ENCODE measurements at places on chromosomes 1 and 21.
A peak's percentile ranks its signal among the peaks of the same experiment; 100 is the strongest.

DNA sequence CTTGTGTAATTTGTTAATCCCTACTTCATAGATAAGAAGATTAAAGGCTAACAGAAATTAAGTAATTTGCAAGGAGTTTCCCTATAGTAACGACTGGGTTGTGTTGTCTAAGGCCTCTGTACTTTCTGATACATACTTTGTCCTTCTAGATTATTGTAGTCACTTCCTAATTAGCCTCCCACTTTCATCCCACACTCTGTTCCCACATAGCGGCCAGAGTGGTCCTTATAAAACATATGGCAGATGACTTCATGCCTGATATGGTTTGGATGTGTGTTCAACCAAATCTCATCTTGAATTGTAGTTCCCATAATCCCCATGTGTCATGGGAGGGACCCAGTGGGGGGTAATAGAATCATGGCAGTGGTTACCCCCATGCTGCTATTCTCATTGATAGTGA lies 120.5 kb upstream of the DAB1 start:
- DNase-seq: no peak

GRCh38 chr1:18890706-18891425 lies 11.5 kb downstream of the ALDH4A1 start:
- no peak for DNase-seq

DNA sequence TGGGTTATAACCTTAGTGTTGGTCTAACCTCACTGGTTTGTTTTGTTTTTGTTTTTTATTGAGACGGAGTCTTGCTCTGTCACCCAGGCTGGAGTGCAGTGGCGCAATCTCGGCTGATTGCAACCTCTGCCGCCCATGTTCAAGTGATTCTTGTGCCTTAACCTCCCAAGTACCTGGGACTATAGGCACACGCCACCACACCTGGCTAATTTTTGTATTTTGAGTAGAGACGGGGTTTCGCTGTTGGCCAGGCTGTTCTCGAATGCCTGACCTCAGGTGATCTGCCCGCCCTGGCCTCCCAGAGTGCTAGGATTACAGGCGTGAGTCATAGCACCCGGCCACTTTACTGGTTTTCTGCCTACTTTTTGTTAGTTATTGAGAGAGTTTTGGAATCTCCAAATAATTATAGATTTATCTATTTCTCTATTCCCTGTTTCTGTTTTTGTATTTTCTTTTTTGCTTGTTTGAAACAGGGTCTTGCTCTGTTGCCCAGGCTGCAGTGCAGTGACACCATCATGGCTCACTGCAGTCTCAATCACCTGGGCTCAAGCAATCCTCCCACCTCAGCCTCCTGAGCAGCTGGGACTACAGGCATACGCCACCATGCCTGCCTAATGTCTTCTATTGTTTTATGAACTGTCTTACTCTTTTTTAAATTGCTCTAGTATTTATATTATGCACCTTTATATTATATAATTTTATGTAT lies 21.4 kb downstream of the SMG7 start:
- no peak for DNase-seq

DNA sequence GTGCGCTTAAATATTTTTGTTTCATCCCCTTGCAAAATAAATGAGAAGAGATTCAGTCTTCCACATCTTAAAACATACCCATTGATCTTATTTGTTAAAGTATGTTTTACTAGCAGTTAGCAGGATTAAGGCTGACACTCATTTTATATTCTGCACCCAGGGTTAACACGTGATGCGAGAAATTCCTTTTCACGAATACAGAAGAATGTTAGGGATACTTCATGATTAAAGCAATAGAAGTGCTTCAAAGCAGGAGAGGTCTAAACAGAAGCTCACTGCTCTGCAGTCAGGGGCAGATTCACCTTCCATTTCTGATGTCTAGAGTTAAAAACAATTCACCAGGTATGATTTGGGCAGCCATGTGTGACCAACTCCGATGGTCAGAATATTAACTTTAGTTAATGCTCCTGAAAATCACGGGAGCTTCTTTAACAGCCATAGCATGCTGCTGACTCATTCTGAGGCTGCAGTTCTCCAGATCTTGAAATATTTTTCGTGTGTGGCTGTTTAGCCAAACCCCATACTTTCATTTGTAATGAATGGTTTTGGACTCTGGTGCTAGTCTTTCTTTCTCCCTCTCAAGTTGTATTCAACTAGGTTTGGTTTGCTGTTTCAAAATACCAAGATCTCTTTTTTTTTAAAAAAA lies 19.7 kb downstream of the BCAR3 start:
- DNase-seq: peak; percentile 38

DNA sequence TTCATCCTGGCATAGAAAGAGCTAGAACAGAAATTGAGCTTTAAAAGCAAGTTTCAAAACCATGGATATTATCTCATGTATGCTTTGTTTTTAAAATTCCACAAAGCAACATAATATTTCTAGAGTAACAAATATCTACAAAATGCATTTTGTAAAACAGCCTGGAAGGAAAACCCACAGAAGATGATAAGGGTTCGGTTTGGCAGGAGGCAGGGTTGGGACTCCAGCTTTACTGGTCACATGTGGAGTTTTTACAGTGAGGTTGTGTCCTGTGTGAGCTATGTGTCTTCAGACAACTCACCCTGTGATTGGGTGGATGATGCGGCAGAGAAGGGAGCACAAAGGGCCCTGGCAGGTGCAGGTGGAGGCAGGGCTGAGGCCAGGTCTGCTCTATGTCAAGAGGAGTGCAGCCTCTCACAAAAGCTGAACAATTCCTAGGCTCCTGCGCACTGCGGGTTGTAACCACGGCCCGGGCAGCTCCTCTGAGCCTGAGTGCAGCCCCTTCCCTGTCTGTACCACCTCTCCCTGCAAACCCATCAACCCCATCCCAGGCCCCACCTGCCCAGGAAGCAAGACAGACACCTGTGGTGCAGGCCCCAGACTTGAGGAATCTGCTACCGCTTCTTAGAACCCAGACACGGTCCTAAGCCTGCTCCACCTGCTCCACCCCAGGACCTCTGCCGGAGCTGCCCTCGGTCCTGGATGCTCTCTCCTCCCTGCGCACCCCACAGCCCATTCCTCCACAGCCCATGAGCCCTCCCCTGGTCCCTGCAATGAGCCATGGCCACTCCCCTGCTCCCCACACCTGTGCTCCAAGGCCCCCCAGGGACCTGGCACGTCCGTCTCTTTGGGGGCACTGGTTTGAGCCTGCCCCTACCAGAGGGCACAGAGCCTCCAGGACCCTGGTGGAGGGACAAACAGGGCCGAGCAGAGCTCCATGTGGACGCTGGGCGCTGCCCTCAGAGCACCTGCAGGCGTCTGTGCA lies 2.8 kb upstream of the COL18A1 start:
- no peak for DNase-seq

DNA sequence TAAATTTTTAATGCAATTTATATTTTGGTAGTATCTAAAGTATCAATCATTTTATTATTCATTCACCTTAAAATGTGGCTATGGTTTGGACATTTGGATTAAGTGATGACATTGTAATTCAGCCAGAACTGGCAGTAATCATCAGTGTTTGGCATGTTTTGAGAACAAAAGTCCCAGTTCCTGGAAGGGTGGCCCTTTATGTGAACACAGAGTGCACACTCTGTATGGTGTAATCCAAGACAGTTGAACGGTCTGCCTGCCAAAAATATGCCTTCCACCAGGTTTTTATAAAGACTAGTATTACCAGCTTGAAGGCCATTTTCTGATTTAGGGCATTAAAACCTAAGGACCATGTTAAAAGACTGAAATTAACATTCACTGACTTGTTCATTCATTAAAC lies 448.7 kb downstream of the LTN1 start:
- no peak for DNase-seq

GRCh38 chr1:25118546-25118945 lies 113.8 kb downstream of the SYF2 start:
- no peak for DNase-seq

DNA sequence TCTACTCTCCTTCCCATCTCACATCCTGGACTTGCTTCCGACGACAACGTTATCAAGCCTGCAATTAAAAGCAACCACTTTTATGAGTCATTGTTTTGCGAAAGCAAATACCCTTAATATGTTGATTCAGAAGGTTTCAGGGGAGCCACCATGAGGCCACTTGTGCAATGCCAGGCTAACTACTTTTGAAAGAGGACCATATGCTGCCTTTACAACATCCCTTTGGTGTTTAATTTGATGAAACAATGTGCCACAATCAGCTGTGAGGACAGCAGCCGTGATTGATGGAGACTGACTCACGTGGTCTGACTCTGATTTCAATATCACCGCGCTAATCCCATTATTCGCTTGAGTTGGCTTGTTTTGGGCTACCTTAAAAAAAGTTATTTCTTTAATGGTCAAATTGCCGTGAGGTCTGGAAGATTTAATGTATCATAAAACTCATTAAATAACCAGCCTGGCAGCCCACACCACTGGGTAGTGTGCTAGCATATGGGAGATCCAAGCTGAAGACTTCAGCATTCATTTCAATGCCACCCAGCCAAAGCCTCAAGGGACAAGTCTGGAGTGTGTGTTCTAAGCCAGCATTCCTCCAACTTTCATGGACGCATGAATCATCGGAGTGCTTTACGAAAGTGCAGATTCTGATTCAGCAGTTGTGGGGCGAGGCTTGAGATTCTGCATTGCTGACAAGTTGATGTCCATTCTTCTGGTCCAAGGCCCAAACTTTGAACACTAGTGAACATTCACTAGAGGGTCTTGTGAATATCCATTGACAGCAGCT lies 73.3 kb upstream of the PAXBP1 start:
- DNase-seq: no peak

DNA sequence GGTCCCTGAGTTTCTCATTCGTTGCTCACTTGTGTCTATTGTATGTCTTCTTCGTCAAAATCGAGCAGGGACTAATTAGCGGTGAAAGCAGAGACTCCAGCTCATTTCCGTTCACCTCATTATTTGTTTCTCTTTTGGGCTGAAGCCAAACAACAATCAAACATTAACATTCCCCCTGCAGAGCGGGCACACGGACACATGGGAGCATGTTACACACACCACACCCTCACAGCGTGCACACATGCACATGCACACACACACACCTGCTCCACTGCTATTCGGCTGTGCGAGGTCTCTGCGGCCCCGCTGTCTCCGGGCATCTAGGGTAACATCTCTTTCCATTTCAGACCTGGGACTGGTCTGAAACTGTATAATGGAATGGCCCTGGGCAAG lies 58.5 kb upstream of the LRRC8D start:
- DNase-seq: no peak

DNA sequence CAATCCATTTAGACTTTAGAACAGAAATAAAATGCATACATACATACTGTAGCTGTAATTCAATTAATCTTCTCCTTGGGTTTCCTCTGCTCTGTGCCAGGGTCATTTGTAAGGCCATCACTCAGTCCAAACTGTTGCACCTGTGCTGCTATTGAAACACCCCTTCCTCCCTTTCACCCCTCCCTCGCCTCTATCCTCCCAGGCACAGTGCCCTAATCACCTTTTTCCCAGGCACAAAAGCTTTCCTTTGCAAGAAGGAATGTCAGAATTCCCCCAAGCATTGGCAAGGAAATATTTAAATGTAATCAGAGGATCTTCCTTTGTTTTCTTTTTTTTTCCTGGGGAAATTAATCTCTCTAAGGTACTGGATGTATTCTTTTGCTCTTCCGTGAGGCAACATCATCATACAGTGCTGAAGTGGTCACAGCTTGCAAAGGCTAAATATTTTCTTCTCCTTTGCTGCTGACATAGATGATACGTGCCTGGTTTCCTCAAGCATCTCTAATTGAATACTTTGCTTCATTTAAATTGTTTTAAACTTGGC lies 339.3 kb upstream of the NR5A2 start:
- DNase-seq: no peak

DNA sequence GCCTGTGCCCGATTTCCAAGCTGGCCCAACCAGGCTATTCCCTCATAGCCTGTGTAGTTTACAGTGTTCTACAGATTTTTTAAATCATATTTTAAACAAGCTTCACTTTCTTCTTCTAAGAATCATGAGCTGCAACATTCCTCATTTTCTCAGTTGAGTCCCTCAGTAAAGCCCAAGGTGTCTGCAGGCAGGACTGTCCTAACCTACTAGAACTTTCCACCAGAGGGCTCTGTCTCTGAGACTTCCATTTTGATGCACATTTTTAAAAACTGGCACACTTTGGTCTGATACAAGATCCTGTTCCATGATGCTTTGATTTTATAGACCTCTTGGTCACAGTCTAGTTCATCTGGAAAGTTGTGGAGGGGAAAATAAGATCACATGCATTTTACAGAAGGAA lies 21.6 kb upstream of the SLAMF6 start:
- no peak for DNase-seq

DNA sequence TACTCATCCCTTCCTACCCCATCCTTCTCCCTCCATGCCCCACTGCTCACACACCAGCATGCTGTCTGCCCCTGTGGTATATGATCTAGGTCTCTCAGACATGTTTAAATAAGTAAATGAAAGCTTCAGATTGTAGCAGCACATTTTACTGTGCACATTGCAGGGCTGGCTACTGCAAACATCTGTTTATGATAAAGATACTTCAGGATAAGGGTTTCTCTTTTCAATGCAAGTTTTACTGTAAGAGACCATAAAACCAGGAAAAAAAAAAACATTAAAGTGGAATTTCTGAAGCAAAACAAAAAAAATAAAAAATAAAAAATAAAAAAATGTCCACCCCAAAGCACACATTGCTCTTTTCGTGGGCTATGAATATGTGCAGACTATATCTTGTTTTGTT lies 184.4 kb downstream of the USH2A start:
- no peak for DNase-seq

DNA sequence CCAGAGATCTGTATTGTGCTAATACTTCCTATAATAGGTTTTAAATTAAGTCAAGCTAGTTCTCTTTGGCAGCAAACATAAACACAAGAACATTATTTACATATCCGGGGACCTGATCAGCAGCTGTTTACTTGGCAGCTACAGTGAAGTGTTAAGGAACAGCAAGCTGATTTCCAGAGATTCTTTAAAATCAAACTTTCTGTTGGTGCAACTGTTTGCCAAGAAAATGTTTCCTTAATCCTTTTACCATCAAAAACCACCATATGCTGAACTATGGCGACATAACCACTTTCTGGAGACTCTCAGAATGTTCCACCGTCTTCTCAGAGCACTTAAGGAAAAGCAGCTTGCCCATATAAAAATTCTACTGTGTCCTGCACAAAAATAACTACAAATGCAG lies 107.0 kb upstream of the KRTAP19-8 start:
- no peak for DNase-seq

- no peak for DNase-seq
Measured at GRCh38 chr1:67572594-67573221, 112.3 kb upstream of the GADD45A start.

GRCh38 chr1:14862114-14862771 lies 263.8 kb downstream of the KAZN start:
- no peak for DNase-seq

DNA sequence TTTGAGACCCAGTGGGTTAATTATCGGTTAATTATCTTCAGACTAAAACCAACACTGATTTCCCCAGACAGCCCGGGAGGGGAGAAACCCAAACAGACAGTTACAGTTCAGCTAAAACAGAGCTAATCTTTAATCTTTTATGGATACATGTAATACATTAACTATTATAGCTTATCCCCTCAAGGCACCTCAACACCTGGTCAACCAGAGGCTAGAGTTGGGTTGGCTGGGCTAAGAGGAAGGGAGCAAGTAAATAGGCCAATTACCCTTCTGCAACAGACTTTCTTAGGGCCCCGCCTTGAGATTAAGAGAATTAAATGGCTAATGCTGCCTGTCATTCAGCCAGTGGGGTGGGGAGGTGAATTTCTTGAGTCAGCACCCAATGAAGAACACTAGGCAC lies 6.6 kb upstream of the MED18 start:
- DNase-seq: no peak
